ENCODE measurements at places on chromosomes 4 and X.

DNA sequence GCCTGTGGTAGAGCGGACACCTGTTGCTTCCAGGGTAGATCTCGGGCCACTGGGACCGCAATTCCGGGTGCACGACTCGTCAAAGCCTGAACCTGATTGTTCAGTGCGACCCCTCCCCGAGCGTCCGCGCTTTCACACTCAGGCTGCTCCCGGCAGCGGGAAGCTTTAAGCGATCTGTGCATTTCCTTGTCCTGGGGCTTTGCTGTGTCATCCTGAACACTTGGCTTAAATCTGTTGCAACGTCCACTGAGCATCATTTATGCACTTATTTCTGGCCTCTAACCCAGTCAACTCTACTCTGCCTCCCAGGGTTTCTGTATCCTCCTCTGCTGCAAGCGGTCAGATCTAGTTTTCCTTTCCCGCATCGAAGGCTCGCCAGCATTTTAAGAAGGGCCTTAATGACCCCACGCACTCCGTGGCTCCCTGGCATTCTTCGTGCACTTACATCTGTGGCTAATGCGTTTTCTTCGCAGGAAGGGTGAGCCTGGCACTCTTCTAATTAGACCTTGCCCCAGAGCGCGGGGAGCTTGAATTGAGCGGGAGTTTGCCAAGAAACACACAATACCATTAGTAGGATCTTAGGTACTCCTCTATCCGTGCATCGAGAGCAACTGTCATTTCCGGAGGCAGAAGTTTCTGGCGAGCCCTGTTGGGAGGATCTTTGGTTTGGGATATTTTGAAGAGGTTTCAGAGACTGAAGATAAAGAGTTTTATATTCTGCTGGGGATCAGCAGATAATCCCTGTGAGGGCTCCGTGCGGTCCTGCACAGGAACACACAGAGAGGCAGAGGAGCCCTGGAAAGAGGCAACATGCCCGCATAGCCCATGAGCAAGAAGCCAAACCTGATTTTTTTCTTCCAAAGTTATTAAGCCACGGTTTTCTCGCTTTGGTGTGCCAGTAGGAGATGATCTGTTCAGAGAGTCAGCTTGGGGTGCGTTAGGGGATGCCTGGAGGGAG is 654 bp upstream of the DDIT4L start:
- no peak for DNase-seq

GRCh38 chr4:42482516-42483327 is 85.4 kb downstream of the SHISA3 start:
- DNase-seq = no peak

GRCh38 chrX:37875675-37876074 is 28.3 kb upstream of the DYNLT3 start:
- DNase-seq = no peak

- DNase-seq = no peak
Measured at GRCh38 chr4:6307230-6307629, 37.6 kb downstream of the WFS1 start.

GRCh38 chr4:165462009-165462408 is 83.2 kb downstream of the CPE start:
- no peak for DNase-seq
